ENCODE measurements at places on chromosomes 7 and 10.

GRCh38 chr10:3542185-3542611, 242.8 kb downstream of the KLF6 start:
- no peak for DNase-seq

DNA sequence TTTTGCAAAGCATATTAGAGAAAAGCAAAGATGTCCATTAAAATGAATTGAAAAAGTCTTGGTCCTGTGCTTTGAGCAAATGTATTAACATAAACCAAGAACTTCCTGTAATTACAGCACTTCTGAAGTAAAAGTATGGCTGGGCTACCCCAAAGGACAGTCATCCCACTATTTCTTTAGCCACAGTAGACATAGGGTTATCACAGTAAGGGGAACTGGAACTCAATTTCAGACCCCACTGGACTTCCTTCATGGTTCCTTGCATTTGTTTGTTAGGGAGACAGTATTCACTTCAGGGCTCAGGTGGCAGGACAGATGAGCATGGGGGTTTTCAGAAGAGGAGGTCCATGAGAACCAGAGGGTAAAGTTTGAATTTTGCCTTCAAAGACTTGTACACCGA, 203.1 kb upstream of the PDE1C start:
- no peak for DNase-seq

GRCh38 chr7:2030475-2031450, 202.0 kb downstream of the MAD1L1 start:
- no peak for DNase-seq

DNA sequence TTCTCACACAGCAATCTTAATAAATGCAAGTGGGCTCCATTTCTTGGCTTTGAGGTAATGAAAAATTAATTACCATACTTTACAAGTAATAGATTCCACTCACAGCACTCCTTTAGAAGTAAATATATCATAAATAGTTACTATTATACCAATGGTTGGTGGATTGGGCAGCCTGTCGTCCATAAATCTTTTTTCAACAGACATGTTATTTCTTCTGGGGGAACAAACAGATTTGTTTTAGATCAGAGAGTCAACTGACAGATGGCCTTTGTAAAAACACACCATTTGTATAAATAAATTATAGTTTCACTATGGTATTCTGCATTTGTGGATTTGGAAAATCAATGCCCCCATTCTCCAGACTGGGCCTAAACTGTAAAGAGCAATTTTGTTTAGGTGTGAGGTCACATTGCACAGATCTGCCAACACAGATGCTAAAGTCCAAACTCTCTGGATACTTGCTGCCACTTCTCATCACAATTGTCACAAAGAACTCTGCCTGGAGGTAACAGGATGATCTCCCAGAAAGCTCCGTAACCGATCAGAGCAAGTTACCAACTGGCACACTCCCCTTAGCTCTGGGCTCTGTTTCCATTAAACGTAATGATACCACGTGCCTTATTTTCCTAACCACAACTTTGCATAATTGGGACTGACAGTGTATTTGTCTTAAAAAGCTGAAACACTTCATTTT, 4.5 kb upstream of the MACROH2A2 start:
- no peak for DNase-seq

DNA sequence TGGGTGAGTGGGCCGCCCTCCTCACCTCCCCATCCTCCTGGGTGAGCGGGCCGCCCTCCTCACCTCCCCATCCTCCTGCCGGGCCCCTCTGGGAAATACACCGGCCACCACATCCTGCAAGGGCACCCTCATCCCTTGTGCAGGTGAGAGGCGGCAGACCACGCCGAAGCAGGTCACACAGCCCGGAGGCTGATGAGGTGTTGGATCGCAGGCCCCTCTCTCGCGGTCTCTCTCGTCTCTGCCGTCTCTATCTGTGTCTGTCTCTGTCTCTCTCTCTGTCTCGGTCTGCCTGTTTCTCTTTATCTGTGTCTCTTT, 30.8 kb upstream of the FOXL3 start:
- DNase-seq, result no peak

GRCh38 chr7:157627646-157628045, 290.8 kb downstream of the DNAJB6 start:
- DNase-seq, result no peak

DNA sequence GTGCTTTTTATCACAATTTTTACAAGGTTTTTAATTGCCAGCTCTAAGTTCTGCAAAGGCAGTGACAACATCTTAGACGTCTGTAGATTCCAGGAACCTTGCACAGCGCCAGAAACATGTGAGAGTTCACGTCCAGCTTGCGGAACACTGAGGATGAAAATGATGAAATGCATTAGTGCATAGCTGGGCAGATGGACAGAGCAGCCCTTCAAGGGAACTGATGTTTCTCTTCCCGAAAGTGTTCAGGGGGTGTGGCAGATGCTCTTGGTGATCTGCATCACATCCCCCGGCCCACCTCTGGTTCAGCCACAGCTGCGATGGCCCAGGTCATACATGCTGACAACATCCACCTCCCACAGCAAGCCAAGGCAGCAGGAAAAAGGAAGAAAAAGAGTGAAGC, 40.9 kb downstream of the ITIH5 start:
- no peak for DNase-seq

GRCh38 chr10:71537681-71538080, 141.0 kb downstream of the CDH23 start:
- no peak for DNase-seq

Measured in NCI-H2107 (cell line).